Effector memory CD4-positive, alpha-beta T cell (primary cell): ENCODE measurements at places on chromosomes 16 and 17.

GRCh38 chr17:76000016-76000754, 470 bp upstream of the CDK3 start:
- H3K27ac ChIP-seq: no peak overlapping the region
- peaks cover 3% of the 10 kb centered on the region for H3K36me3 ChIP-seq
- DNase-seq: peak; percentile 20
- peaks cover 8% of the 10 kb centered on the region for H3K4me1 ChIP-seq
- no peak overlapping the region for H3K4me3 ChIP-seq

- peaks cover 13% of the 10 kb centered on the region for H3K36me3 ChIP-seq
- no peak for DNase-seq
- no peak overlapping the region for H3K4me3 ChIP-seq
- peaks cover 91% of the 10 kb centered on the region for H3K4me1 ChIP-seq
- no peaks in the 10 kb centered on the region for H3K27me3 ChIP-seq
- H3K27ac ChIP-seq: peak overlapping the region; percentile 92
Observed at GRCh38 chr16:89317101-89317671, 99.7 kb downstream of the ZNF778 start.

DNA sequence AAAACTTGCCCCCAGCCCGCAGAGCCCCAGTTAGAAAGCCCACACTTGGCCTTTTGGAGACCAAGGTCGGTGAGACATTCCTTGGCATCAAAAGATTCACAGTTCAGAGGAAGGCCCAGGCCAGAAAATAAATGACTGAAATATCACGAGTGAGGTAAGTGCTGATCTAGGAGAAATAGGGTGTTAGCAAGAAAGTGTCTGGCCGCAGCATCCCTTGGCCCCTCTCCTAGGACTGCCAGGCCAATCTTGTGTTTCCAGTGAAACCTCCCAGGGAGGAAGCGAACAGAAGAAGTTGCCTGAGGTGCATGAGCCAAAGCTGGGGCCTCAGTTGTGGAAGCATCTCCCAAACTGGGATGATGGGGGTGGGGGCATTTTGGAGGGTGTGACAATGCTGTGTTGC, 22.5 kb upstream of the NSMCE1 start:
- H3K27ac ChIP-seq: no peak overlapping the region
- no peaks in the 10 kb centered on the region for H3K27me3 ChIP-seq
- no peaks in the 10 kb centered on the region for H3K4me1 ChIP-seq
- no peaks in the 10 kb centered on the region for H3K36me3 ChIP-seq
- DNase-seq: no peak

DNA sequence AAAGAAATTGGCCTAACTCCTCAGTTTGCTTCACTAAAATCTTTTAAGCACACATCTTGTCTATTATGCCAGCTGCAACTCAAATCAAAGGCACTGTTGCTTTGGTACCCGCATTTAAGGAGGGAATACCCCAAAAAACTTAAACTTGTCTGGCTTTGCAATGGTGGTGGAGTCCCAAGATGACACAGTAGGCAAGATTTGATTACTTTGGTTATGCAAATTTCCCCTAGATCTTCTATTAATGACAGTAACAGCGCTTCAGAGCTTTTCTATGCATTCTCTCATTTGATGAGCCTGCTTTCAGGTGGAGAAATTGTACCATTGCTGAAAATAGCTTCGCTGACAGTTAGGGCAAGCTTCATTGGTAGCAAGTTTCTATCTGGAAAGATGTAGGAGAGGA, 27.2 kb downstream of the WWOX start:
- H3K27me3 ChIP-seq: no peaks in the 10 kb centered on the region
- H3K36me3 ChIP-seq: no peaks in the 10 kb centered on the region
- DNase-seq: no peak
- H3K27ac ChIP-seq: no peak overlapping the region
- no peak overlapping the region for H3K4me3 ChIP-seq

DNA sequence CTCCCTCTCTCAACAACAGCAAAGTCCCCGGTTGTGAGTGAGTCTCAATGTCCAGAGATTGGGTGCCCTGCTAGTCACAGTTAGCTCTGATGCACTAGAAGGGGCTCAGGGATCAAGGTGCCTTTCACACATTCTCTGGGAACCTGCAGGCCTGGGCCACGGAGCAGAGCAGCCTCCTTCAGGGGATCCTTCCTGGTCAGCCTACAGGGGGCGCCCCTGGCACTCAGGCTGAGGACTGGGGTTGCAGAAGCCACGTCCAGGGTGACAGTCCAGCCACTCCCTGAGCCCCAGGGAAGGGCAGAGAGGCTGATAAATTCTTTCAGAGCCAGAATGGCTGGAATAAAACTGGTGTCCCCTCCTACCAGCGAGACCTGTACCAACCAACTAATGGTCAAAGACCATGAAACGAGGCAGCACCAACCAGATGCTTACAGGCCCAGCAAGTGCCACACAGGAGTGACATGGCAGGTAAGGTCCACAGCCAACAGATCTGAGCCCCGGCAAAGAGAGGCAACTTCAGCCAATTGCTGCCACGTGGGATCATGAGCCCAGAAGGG, 43.5 kb downstream of the ST3GAL2 start:
- peaks cover 15% of the 10 kb centered on the region for H3K36me3 ChIP-seq
- H3K27me3 ChIP-seq: no peaks in the 10 kb centered on the region
- peak; percentile 33 for DNase-seq
- H3K27ac ChIP-seq: no peak overlapping the region
- H3K4me3 ChIP-seq: no peak overlapping the region

DNA sequence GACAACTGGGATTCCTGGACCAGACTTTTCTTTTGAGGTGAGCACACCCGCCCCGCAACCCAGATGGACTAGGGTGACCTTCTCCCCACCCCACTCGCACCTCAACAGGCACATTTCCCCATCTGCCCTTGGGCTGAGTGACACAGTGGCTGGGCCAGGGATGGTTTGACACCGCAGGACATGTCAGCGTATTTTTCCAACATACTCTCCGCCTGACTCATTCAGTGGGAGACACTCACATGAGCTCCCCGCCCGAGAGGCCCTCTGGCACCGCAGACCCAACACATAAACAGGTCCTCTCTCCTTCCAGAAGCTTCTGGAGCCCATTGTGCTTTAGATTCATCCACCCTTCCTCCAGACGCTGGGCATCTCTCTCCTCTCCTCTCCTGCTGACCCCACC, 69.4 kb downstream of the ZDHHC7 start:
- H3K4me1 ChIP-seq: no peaks in the 10 kb centered on the region
- no peak for DNase-seq
- H3K27ac ChIP-seq: no peak overlapping the region
- H3K36me3 ChIP-seq: no peaks in the 10 kb centered on the region

GRCh38 chr16:24822974-24823373, 22.8 kb upstream of the SLC5A11 start:
- H3K4me1 ChIP-seq: no peaks in the 10 kb centered on the region
- H3K36me3 ChIP-seq: peaks cover 80% of the 10 kb centered on the region
- H3K4me3 ChIP-seq: no peak overlapping the region
- no peaks in the 10 kb centered on the region for H3K27me3 ChIP-seq
- no peak overlapping the region for H3K27ac ChIP-seq

DNA sequence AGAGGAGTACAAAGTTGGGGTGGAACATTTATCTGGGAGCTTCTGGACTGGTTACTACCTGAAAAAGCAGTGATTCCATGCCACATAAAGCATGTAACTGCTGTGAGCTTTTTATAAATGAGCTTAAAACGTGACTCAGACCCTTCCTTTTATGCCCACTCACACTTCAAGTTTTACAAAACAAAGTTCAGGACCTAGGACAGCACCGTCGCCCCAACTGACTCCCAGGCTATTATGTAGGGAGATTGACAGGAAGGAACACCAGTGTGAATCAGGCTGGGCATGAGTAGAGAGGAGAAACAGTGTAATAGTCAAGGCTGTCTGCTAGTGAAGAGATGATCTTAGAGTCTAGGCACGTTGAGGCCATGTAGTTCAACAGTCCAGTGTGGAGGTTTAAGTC, 91.6 kb upstream of the DNAH9 start:
- H3K4me1 ChIP-seq: no peaks in the 10 kb centered on the region
- DNase-seq: no peak

DNA sequence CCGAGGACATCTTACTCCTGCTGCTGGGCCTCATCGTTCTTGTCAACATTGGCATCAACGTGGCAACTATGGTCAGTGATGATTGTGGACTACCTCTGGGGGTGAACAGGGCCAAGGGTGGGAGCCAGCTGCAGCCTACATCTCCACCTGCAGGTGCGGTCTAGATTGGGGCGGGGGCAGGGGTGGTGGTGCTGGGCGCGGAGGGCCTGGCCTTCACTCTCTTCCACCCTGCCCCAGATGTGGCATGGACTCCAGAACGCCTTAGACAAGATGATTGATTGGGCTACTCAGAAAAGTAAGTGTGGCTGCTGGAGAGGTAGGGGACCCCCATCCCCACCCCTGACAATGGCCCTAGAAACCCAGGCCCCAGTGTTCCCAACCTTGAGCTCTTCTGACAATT, 340 bp downstream of the SPEM2 start:
- H3K4me1 ChIP-seq: no peaks in the 10 kb centered on the region
- no peak for DNase-seq
- no peak overlapping the region for H3K27ac ChIP-seq
- H3K27me3 ChIP-seq: no peaks in the 10 kb centered on the region
- H3K36me3 ChIP-seq: no peaks in the 10 kb centered on the region

DNA sequence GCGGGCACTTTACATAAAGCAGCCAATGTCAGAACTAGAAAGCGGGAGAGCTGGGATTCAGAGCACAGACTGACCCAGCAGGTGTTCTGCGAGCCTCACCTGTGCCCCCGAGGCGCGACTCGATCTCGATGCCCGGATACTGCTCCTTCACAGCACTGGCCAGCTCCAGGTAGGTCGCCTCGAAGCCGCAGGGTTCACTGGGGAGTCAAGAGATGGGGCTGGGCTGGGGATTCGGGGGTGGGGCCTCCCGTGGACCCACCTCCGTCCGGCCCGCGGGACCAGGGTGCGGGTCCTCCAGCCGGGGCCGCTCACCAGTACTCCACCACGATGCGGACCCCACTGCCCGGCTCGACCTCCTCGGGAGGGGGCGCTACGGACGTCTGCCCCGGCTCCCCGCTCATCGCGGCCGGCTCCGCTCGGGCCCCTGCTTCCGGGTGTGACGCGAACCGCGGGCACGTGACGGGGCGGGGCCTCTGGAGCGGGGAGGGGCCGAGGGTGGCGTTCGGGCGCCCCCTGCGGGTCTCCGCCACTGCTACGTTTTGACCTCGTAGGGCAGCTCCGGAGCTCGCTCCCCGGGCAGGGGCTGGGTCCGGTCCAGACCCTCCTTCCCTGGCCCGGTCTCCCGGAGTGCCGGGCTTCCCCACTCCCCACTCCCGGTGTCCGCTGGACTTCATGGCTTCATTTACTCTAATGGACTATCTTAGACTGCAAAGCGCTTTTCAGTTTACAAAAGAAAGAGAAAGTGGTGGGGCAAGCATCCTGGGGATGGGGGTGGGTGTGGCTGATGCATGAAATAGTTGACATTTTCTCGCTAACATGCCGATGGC, at the start of gene MIEN1:
Gene MIEN1 (minus strand): TSS at position 438 of the 827 bp plus-strand sequence. CDS start 37 bp downstream, at position 401.
- peak; percentile 85 for DNase-seq
- H3K4me1 ChIP-seq: peaks cover 11% of the 10 kb centered on the region
- H3K27ac ChIP-seq: peak within 1 kb of the TSS; percentile 94
- no peaks in the 10 kb centered on the region for H3K27me3 ChIP-seq
- peaks cover 18% of the 10 kb centered on the region for H3K36me3 ChIP-seq
- peak within 1 kb of the TSS; percentile 78 for H3K4me3 ChIP-seq

DNA sequence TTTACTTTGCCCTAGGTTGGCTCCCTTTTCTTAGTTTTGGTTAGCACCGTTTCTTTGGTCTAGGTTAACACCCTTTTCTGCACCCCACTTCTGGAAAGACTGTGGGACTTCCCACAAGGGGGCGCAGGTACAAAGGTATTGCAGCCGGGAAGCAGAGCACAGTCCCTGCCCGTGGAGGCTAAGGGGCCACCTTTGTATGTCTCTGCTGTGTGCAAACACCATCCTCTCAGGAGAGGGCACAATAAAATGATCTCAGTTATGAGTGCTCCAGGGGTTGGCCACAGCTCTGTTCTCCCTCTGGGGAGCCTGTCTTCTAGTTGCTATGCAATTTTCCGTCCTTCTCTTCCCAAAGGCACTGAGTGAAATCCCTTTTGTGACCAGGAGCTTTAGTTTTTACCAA, 28.4 kb upstream of the TMC5 start:
- DNase-seq: no peak
- no peaks in the 10 kb centered on the region for H3K36me3 ChIP-seq
- no peak overlapping the region for H3K4me3 ChIP-seq
- peaks cover 2% of the 10 kb centered on the region for H3K4me1 ChIP-seq
- H3K27me3 ChIP-seq: no peaks in the 10 kb centered on the region
- no peak overlapping the region for H3K27ac ChIP-seq

DNA sequence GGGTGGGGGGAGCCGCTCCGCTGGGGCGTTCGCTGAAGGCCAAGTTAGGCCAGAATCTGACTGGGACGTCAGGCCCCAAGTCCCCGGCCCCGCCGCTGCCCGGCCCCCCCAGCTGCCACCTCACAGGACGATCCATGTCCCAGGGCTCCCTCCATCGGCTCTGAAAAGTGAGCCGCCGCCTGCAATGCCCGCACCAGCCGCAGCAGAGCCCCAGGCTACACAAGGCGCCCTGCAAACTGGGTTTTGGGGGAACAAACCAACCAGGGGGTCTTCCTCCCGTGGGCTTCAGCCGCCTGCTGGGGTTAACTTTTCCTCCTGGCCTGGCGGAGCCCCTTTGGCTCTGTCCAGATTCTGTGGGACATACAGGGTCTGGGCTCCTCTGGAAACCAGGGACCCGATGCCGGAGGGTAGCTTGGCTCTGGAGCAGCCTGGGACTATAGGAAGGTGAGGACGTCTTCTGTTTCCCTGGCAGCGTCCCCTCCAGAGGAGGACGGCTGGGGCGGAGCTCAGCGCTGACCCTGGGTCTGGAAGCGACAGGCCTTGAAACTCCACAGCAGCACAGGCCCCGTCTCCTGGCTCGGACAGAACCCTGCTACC, 835 bp downstream of the NME4 start:
- H3K27ac ChIP-seq: no peak overlapping the region
- no peak for DNase-seq
- peaks cover 2% of the 10 kb centered on the region for H3K4me1 ChIP-seq
- H3K4me3 ChIP-seq: no peak overlapping the region
- H3K27me3 ChIP-seq: no peaks in the 10 kb centered on the region
- H3K36me3 ChIP-seq: no peaks in the 10 kb centered on the region

- H3K4me3 ChIP-seq: no peak overlapping the region
- H3K36me3 ChIP-seq: no peaks in the 10 kb centered on the region
- H3K4me1 ChIP-seq: peaks cover 6% of the 10 kb centered on the region
- no peak for DNase-seq
- H3K27ac ChIP-seq: no peak overlapping the region
- no peaks in the 10 kb centered on the region for H3K27me3 ChIP-seq
Observed at GRCh38 chr16:17301593-17302135, 169.1 kb downstream of the XYLT1 start.

GRCh38 chr17:58007781-58008706, 998 bp upstream of the SRSF1 start:
- no peak for DNase-seq
- peaks cover 29% of the 10 kb centered on the region for H3K36me3 ChIP-seq
- H3K4me3 ChIP-seq: peak overlapping the region; percentile 99

GRCh38 chr16:87703835-87704375, 61.9 kb downstream of the KLHDC4 start:
- H3K27ac ChIP-seq: no peak overlapping the region
- H3K4me3 ChIP-seq: no peak overlapping the region
- no peak for DNase-seq
- H3K36me3 ChIP-seq: peaks cover 31% of the 10 kb centered on the region

GRCh38 chr16:86517652-86518258, 7.4 kb downstream of the FOXF1 start:
- no peak for DNase-seq
- peaks cover 7% of the 10 kb centered on the region for H3K4me1 ChIP-seq
- no peak overlapping the region for H3K27ac ChIP-seq
- no peaks in the 10 kb centered on the region for H3K36me3 ChIP-seq
- H3K27me3 ChIP-seq: peaks cover 35% of the 10 kb centered on the region
- no peak overlapping the region for H3K4me3 ChIP-seq

GRCh38 chr16:82609140-82609539, 17.6 kb upstream of the CDH13 start:
- H3K4me1 ChIP-seq: no peaks in the 10 kb centered on the region
- no peaks in the 10 kb centered on the region for H3K36me3 ChIP-seq
- no peak overlapping the region for H3K27ac ChIP-seq
- peaks cover 5% of the 10 kb centered on the region for H3K27me3 ChIP-seq
